Mesenteric fat pad (tissue), 1 donor: ENCODE measurements at places on chromosomes 7 and 10.

DNA sequence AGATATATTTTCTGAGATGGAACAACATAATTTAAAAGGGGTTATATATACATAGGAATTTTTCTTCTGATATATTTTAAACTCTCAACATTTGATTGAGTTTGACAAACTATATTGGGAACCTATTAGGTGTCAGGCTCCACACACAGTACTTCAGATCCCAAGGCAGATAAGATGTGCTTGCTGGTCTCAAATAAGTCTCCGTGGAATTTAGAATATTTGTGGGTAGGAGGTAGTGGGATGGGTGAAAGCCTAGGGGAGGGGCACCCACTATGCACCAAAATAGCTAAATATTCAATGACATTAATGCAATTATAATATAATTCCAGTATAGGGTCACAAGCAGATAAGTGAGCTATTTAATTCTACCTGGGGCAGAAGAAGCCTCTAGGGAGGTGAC, 81.5 kb downstream of the ARL4A start:
- DNase-seq = no peak

DNA sequence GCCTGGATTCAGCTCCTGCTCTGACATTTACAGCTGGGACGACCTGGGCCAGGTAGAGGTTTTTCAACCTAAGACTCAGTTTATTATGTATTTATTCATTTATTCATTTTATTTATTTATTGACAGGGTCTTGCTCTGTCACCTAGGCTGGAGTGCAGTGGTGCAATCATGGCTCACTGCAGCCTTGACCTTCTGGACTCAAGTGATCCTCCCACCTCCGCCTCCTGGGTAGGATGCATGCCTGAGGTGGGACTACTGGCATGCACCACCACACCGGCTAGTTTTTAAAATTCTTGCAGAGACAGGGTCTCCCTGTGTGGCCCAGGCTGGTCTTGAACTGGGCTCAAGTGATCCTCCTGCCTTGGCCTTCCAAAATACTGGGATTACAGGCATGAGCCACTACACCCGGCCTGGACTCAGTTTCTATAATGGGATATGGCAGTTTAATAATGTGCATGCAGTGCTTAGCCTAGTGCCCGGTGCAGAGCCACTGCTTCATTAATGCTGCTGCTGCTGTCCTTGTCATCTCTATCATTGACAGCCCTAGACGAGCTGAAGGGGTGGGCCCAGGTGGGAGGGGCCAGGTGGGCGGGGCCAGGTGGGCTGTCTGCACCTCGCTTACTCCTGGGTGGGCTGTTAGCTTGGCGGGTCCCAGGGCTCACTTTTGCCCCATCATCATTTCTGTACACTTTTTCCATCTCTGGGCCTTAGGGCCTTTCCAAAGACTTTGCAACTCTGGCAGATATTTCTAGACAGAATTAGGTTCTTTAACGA, 92.6 kb downstream of the LHPP start:
- no peak for DNase-seq

GRCh38 chr7:7207876-7208275, 25.5 kb downstream of the C1GALT1 start:
- no peak for DNase-seq

GRCh38 chr10:65341323-65341925, 1584.4 kb upstream of the LRRTM3 start:
- no peak for DNase-seq

GRCh38 chr7:93374345-93374940, 142.3 kb downstream of the VPS50 start:
- no peak for DNase-seq

DNA sequence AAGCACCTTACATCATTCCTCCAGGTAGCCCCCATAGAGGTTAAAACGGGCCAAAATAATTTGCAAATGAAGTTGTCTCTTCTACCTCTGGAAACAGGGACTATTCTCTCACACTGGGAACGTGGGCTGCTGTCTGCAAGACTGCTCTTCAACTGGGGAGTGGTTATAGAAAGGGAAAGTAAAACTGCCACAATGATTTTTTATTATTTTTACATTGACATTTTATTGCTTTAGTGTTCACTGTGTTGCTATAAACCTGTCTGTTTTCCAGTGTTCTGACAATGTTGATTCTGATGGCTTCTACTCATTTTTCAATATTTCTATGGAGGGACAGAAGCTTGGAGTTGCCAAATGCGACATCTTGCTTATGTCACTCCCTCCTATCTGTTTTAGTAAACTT, 115.1 kb upstream of the ANTXRL start:
- no peak for DNase-seq

GRCh38 chr10:132386419-132386831, 10.6 kb upstream of the PWWP2B start:
- DNase-seq = no peak

DNA sequence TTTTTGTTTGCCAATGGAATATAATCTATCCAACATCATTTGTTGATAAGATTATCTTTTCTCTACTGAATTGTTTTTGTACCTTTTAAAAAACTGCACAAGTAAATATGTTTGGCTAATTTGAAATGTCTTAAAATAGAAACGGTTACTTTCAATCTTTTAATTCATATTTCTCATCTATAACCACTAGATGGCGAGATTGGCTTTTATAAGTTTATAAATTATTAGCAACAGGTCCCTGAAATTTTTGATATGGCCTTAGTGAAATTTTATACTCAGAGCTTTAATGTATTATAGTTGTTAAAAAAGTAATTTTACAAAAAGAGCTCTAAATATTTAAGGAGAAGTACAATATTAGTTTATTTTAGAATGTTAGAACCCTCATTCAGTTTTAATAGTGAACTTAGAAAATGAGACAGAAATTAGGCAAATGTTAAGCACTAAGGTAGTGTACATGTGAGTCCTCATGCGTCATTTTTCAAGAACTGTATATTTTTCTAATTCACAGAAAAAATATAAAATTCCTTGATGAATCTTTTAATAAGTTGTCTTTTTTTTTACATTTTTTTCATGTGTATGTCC, 592.5 kb downstream of the ARL4A start:
- DNase-seq = no peak

DNA sequence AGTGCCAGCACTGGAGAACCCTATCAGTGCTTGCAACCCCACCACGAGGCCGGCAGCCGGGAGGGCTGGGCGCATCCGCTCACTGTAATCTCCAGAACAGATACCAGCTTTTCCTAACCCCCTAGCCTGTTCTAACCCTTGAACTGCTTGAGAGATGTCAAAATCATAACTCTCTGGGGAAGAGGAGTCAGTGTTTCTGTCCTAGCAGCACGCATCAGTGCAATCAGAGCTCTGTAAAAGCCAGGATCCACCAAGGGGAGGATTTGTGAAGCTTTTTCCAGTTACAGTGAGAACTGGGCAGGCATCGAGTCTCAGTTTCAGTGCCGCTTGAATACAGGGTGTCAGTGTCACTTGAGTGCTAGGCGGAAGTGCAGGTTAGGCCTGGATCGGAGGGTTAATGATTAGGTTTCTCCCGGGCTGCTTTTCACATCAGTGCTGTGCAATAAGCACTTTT, 104.5 kb upstream of the INSYN2A start:
- no peak for DNase-seq

DNA sequence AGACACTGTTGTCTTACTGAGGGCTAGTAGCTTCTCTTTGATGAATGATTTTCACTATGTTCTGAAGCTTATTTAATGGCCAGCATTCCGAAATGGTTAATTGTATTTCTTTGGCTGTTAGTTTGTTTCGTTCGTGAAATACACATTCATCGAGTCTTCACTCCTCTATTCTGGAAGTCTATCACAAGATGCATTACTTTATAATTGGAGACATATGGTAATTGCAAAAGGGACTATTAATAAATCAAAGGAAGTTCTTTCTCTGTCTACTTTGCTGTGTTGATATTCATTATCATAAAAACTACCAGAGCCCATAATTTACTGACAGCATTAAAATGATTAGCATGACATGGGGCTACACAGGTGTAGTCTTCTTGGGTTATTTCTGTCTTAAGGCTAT, 133.8 kb upstream of the IGFBP3 start:
- DNase-seq = no peak

GRCh38 chr10:71771821-71772617, 1.3 kb downstream of the VSIR start:
- no peak for DNase-seq
